ENCODE measurements at places on chromosomes 11 and 22. TPM values are rescaled to one million over a fixed set of nuclear protein-coding genes. Genes with fewer than 3 reads are reported as not detected.

DNA sequence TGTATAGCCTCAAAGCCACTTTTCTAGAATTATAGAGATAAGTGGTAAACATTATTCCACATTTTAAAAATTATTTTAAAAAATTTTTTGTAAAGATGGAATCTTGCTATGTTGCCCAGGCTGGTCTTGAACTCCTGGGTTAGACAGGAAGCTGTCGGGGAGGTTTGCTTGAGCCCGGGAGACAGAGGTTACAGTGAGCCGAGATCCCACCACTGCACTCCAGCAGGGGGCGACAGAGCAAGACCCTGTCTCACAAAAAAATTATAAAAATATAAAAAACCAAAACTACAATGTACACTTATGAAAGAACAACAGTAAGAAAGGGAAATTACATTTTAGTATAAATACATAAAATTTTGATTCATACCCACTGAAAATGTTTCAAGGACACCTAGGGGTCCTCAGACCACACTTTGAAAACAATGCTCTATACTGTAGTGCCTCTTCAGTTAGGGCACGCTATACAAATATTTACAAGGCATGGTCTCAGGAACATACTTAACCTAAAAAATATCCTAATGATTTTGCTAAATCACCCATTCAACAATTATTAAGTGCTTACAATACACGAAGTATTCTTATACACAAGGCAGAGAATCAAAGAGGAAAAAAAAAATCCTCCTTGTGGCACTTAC is 111.2 kb downstream of the MRTFA start:
- DNase-seq: peak; percentile 58

GRCh38 chr11:128501632-128502549 is 85.5 kb downstream of the ETS1 start:
- peak; percentile 35 for DNase-seq

Gene CFAP300
- 0.52 TPM for total RNA-seq

DNA sequence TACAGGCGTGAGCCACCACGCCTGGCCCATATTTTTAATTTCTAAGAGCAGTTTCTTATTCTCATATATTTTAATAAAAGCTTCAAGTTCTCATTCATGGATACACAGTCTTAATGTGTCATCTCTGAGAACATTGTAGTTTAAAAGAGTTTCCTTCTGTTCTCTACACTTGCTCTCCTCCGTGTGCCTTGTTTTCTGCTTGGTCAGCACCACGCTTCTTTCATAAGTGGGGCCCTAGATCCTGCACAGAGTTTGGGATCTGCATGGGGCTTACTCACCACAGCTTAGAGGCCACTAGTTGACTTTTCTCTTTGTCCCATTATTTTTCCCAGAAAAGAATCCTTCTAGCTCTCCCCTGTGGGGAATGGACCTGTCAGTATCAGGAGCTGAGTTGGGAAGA is 58.8 kb downstream of the PPP6R2 start:
- DNase-seq: no peak

DNA sequence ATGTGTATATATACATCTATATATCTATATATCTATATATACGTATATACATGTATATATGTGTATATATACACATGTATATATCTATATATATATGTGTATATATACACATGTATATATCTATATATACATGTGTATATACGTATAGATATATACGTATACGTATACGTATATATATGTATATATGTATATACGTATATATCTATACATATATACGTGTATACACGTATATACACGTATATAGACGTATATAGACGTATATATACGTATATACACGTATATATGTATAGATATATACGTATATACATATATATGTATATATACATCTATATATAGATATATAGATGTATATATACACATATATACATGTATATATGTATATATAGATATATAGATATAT is 25.1 kb upstream of the CAPRIN1 start:
- no peak for DNase-seq

DNA sequence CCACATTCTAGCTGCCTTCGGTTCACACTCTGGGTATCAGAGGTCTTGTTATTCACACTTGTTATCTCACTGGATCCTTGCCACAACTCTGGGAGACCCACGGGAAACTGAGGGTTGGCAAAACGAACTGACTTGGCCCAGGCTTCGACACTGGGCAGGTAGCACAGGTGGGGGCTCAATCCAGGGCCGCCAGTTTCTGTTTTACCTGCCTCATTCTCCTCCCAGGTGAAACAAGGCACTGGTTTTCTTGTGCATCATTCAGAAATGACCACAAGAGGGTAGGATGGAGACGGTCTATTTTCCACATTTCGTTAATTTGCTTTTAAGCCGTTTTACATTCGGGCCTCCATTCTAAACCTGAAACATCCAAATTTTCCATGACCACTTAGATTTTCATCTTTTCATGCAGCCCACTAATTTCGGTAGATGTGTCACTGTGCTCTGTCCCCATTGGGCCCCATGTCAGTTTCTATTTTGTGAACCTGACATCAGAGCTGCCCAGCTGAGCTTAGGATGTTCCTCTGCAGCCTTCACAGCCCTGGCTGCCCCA is 108.1 kb downstream of the KIAA1671 start:
- DNase-seq: no peak

GRCh38 chr22:46693634-46694415 is 44.2 kb downstream of the CERK start:
- DNase-seq: no peak

DNA sequence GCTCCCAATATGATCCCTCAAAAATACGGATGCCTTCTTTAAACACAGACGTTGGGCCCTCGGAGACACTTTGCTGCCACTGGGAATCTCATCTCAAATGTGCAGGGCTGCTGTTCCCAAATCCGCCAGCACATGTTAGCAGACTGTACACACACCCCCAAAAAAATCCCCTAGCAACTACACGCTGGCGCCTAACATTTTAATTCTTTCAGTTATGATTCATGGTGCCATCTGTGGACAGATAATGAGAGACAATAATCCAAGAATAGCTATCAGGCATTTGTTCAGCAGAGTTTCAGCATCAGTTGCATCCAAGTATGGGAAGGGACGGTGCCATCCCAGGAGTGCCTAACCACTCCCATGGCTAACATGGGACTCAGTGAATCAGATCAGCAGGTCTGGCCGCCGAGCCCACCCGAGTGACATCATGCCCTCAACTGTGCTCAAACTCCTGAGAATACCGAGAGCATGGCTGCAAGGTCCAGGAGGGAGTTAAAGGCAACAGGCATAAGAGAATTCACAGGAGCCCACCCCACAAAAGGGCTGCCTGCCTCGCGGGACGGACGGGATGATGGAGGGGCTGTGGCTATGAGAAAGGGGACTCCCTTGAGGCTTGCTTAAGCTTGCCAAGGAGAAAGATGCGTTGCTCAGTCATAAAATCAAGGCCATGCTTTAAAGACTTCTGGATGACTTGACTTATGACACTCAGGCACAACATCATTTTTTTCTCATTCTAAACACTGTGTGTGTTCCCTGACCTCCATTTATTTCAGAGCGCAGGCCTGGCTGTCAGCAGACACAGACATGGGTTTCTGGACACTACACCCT is 337.0 kb downstream of the SHANK2 start:
- DNase-seq: no peak

DNA sequence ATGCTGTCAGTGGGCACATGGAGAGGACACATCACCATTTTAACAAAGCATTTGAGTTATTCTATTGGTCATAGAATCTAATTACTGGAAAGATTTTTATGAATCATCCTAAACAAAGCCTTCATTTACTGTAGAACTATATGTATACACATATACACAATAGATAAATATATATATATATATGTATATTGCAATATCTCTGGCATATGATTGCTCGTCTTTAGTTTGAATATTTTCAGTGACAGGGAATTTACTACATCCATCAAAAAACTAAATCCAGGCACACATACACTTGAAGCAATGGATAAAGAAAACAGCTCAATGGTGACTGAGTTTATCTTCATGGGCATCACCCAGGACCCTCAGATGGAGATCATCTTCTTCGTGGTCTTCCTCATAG is at the start of gene OR5AR1:
OR5AR1 (plus strand) TSS at position 301 of the 400 bp plus-strand sequence; CDS start at position 301, 0 bp downstream.
- no peak for DNase-seq

DNA sequence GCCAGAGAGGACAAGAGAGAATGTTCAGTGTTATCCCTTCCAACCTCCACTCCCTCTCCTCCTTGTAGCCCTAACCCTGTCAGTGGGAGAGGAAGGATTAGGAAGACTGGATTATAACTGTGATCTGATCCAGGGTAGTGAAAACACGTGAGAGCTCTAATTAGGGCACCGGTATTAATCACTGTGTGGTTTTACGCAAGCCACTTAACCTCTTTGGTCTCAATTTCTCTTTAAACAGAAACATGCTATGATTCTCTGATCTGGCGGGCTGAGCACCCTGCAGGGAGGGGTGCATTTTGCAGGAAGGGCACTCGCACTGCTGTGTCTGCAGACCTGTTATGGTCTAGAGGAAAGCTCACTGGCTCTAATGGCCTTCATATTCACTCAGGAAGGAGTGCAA is 11.5 kb downstream of the RPL27A start:
- DNase-seq: no peak

Gene TRPM5
- total RNA-seq: under 0.01 TPM

DNA sequence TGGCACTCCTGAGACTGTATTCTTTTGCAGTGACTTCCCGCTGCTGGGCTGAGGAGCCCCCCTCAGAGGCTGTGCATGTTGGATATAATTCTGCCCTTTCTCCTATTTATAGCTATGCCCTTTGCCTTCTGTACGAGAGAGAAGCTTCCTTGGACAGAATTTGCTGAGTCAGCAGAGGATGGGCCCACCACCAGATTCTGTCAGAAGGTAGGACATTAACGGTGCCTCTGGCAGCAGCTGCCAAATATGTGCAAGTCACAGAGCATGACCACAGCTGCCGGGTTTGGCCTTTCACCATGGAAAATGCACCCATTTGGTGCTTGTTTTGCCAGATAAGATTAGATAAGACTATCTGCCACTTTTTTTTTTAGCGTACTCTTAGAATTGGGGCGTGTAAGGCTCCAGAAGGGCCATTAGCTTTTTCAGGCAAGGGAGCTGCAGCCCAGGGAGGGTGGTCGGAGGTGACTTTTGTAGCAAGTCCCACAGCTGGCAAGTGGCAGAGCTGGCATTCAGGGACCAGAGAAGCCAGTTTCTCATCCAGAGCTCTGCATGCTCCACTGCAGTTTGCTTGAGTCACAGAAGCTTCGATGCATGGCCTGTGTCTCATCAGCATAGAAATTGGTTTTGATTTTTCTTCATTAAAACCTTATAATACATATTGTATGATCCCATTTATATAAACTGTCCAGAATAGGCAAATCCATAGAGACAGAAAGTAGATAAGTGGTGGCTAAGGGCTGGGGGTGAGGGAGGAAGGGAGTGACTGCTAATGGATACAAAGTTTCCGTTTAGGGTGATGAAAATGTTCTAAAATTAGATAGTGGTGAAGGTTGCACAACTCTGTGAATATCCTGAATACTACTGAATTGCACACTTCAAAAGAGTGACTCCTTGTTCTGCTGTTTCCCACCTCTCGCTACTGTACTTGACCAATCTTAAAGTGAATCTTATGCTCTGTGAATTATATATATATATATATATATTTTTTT is 15.8 kb downstream of the UPB1 start:
- no peak for DNase-seq

Gene ANGPTL5
- total RNA-seq: not detected

Gene OR9G1
- not detected for total RNA-seq

Gene LMO1
- total RNA-seq: 1.6 TPM

Gene SLC22A8
- not detected for total RNA-seq

DNA sequence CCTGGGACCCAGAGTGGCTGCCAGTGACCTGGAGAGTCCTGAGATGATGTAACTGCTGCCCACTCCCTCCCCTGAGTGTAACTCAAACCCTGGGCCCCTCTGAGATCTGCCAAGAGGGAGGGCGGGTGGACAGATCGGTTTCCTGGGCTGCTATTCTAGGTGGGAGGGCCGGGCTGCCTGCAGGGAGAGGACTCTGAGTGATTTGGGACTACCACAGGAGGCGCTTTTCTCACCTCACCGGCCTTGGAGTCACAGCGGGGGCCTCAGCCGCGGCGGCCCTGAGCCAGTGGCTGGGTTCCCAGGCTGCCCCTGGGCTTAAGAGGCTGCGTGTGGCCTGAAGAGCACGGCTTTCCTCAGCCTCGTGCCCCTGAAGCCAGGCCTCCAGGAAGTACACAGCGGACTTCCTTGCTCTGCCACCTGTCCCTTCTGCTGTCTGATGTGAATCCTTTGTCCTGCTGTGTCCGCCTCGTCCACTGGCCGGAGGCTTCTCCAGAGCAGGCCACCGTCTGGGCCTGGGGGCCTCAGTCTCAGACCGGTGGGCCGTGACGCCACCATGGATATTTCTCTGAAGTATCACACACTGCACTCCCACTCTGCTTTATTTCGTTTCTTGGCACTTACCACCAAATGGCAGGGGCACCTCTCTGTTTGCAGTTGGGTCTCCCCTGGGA is 11.5 kb downstream of the RELT start:
- DNase-seq: no peak

DNA sequence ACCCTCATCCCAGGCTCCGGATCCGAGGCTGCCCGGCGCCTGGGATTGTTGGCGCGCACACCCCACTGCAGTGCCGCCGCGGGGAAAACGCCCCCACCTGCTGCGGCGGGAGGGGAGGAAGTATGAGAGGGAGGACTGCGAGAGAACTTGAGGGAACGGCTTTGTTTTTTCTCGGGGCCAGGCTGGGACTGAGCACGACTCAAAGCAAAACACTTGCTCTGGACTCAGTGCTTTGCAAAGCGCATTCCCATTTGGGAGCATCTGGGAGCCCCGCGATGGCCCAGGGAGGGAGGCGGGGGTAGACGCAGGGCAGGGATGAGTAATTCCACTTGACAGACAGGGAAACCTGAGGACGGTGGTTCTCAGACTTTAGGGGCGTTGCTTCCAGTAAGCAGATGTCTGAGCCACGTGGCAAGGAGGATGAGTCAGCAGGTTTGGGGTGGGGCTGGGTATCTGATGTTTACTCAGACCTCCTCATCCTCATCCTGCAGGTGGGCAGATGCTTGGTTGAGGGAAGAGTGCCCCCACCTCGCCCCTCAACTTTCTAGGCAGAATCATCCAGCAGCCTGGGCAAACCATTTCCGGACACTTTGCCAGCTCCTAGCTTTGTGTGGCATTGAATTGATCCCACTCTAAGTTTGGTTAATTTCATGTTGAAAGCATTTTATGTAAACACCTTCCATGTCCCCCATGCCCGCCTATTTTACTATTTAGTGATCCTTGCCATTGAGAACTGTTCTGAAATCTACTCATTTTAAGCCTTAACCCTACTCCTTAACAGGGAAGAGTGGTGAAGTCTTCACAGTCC is 1.5 kb downstream of the MIAT start:
- DNase-seq: peak; percentile 28

DNA sequence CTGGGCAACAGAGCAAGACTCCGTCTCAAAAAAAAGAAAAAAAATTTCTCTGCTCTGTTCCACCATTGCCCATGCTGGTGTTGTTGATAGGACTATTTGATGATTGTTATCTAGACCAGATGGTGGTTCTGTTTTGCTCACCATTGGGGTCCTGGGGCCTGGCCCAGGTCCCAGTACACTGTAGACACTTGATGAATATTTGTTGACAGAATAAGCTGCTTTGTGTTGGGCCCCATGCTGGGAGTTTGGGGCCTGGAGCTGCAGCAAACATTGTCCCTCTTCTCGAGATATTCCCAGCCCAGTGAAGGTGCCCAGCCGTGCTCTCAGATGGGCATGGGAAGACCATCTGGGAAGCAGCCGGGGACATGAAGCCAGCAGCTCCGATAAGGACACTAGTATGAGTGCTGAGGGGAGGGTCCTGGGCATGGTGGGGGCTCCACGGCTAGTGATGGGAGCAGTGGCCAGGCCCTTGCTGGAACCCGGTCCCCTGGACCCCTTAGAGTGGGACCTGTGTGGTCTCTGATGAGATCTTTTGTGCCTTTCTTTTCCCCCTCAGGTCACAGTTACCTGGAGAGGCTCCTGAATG is 13.6 kb downstream of the INCENP start:
- no peak for DNase-seq

Gene KDELR3
- 5.6 TPM for total RNA-seq

Gene RAB3IL1
- 11.5 TPM for total RNA-seq

GRCh38 chr11:119236490-119236889 is 30.4 kb downstream of the CBL start:
- no peak for DNase-seq
